HS-27A (cell line): ENCODE measurements at places on chromosomes 16 and 17.

DNA sequence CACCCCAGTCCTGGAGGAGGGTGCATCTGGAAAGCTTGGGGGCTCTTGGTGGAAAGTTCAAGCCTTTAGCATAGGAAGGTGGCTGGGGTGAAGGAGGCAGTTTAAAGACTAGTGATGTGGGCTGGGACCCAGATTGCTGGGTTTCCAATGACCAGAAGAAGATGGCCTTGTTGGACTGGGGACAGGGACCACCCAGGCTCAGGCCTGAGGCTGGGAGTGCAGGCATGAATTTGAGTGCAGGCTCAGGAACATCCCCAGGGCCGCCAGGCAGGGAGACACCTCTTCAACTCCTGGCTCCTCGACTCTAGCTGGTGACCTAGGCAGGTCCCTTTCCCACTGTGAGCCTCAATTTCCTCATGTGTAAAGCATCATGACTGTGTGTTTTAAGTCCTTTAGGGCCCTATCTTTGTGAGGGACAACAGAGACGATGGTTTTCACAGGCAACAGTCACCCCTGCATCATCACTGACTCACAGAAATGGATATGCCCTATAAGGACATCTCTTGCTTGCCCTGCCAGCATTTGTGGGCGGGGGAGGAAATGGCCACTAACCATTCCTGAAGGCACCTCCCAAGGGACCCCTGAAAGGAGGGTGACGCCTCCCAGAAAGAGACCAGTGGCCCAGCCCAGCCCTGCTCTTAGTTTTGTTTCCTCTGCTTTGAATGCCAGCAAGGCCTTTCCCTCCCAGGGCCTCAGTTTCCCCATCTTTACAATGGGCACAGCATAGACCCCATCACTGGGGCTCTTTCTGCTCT lies 11.1 kb downstream of the NLRC5 start:
- DNase-seq = peak; percentile 81

- no peak for DNase-seq
Observed at GRCh38 chr17:74040729-74041128, 162.7 kb upstream of the RPL38 start.

DNA sequence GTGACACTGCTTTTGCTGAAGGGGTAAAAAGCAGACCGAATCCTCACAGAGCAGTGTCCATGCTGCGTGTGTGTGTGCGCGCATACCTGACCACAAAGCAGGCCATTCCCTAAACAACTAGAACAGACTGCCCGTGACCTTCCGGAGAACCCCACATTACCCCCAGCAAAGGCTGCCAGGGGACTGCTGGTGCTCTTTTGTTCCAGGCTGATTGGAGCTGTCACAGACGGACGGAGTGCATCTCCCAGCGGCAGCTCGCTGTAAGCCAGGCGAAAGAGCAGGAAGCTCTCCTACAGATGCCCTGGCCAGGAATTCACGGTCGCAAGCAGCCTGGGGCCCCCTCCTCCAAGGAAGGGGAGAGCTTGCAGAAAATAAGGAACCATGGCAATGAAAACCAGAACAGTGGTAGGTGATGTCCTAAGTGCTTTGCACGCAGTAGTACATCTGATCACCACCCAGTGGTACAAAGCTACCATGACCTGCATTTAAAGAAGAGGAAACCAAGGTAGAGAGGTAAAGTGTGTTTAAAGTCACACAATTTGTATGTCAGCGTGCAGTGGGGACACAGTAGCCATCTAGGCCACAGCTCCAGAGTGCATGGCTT lies 153.4 kb upstream of the DYNLRB2 start:
- no peak for DNase-seq

GRCh38 chr17:81513753-81514488 lies 1.3 kb upstream of the ACTG1 start:
- DNase-seq = no peak

DNA sequence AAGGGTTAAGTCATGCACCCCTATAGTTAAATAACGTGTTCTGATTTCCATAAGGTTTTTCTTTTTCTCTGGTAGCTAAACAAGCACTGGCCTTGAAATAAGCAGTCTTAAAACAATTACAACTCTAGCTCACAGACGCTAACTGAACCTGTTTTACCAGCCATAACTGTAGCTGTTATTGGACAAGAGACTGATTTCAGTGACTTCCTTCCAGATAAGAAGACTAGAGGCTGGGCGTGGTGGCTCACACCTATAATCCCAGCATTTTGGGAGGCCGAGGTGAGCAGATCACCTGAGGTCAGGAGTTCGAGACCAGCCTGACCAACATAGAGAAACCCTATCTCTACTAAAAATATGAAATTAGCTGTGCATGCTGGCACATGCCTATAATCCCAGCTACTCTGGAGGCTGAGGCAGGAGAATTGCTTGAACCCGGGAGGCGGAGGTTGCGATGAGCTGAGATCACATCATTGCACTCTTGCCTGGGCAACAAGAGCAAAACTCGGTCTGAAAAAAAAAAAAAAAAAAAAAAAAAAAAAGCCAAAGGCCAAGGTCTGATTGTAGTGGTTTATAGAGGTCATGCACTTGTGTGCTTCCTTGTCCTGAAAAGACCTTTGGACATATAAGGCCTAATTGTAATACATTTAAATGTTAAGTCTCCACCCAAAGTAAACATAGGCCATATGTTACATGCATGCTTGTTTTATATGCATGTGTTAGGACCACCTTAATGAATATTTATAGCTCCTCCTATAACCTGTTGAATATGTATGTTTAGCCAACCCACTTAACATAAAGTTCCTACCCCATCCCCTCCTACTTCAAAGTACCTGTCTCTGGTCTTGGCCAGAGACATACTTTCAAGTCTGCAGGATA lies 319.5 kb upstream of the CA10 start:
- DNase-seq = no peak

DNA sequence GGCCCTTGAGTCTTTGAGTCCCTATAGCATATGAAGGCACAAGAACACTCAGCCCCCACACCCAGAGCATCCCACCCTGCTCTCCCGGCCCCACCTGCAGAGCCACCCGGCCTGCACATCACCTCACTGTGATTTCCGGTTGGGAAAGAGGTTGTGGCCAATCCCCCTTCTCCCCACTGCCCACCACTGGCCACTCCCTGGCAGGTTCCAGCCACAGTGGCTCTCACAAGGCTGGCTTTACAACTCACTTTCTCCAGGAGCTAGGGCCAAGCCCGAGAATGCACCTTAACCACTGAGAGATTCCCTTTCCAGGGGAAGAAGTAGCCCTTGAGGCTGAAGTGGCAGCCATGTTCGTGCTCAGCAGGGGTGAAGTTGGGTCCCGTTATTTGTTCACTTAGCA lies 123.9 kb downstream of the C16orf78 start:
- no peak for DNase-seq

DNA sequence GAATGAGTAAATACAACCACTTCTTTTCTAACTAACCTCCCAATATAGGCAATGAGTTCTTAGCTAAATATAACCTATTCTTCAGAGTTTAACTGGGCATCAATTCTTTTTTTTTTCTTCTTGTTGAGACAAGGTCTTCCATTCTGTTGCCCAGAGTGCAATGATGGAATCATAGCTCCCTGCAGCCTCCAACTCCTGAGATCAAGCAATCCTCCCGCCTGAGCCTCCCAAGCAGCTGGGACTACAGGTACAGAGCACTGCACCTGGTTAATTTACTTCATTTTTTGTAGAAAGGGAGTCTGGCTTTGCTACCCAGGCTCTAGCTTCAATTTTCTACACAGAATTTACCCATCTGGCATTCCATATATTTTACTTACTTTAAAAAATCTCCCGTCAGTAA lies 1.1 kb downstream of the METTL16 start:
- no peak for DNase-seq

DNA sequence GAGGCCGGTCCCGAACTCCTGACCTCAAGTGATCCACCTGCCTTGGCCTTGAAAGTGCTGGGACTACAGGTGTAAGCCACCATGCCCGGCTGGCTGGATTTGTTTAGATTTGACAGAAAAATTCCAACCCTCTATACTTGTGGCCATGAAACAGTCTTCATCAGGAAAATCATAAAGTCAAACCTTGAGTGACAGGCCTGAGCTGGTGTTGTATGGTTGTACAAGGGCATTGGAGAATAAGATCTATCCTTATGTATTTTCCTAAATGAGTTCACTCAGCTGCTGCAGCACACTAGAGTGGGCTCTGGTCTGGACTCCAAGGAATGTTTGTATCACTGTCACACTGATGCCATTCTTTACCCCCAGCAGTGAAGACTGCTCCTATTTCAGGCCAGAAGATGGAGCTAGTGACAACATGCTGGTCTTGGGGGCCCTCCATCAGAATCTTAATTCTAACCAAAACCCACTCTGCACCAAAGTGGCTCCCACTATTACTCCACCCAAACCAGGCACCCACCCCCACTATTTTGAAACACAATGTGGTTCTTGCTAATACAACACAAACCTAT lies 27.4 kb downstream of the SNX11 start:
- no peak for DNase-seq

- no peak for DNase-seq
Observed at GRCh38 chr16:72098936-72099335, 5.3 kb downstream of the DHX38 start.

DNA sequence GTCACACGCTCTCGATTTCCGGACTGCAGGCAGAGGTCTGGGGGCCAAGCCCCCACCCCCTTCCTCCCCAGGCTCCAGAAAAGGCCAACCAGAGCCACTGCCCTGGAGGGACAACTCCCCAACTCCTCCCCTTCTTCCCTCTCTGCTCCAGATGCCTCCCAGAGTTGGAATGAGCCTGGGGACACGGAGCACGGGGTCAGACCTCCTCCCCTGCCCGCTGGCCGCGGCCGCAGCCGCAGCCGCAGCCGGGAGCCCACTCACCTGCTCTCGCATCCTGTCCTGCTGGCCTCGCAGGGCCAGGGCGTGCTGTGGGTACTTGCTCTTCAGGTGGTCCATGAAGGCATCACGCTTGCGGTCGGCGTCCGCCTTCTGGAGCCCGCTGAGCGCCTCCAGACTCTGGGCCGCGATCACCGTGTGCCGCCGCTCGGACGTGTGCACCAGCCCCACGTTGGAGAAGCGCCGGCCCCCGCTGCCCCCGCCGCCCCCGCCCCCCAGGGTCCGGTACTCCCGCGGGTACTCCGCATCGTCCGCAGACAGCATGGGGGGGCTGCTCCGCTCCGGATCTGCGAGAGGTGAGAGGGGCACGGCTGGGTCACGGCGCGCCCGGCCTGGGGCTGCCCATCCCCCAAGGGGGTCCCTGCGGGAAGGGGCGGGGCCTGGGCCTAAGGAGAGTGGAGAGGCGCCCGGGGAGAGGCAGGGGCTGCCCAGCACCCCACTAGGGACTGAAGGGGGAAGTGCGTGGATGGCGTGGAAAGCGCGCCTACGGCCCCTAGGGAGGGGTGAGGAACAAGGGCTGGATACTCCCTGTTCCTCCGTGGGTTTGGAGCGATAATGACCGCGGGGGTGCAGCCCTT lies 27.3 kb downstream of the SRCIN1 start:
- no peak for DNase-seq

- DNase-seq = no peak
Observed at GRCh38 chr17:50917418-50917743, 51.2 kb upstream of the TOB1 start.

DNA sequence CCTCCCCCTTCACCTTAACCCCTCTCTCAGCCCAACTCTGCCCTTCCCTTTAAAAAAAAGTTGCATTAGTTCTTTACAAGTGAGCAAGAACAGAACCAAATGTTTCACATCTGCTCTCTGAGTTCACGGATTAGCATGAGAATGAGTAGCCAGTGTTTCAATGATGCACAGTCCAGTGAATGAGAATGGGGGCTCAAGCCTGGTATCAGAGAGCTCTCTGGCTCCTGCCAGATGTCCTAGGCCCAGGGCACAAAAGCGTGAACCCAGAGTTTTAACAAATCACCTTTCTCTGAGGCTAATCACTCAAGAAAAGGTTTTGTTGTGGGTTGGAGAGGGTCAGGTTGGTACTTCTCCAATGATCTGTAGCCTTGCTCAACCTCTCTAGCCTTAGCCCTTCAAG lies 41.5 kb upstream of the HS3ST3A1 start:
- DNase-seq = no peak

DNA sequence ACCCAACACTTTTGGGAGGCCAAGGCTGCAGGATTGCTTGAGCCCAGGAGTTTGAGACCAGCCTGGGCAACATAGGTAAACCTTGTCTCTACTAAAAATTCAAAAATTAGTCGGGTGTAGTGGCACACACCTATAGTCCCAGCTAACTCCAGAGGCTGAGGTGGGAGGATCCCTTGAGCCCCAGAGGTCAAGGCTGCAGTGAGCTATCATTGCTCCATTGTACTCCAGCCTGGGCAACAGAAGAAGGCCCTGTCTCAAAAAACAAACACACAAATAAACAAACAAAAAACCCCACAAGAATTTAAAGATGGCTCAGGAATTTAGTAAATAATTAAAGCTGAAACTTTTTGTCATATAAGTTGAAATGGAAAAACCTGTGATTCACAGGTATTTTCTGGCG lies 2.3 kb upstream of the TMEM170A start:
- no peak for DNase-seq

- no peak for DNase-seq
Observed at GRCh38 chr16:56929639-56930038, 2.3 kb upstream of the HERPUD1 start.

DNA sequence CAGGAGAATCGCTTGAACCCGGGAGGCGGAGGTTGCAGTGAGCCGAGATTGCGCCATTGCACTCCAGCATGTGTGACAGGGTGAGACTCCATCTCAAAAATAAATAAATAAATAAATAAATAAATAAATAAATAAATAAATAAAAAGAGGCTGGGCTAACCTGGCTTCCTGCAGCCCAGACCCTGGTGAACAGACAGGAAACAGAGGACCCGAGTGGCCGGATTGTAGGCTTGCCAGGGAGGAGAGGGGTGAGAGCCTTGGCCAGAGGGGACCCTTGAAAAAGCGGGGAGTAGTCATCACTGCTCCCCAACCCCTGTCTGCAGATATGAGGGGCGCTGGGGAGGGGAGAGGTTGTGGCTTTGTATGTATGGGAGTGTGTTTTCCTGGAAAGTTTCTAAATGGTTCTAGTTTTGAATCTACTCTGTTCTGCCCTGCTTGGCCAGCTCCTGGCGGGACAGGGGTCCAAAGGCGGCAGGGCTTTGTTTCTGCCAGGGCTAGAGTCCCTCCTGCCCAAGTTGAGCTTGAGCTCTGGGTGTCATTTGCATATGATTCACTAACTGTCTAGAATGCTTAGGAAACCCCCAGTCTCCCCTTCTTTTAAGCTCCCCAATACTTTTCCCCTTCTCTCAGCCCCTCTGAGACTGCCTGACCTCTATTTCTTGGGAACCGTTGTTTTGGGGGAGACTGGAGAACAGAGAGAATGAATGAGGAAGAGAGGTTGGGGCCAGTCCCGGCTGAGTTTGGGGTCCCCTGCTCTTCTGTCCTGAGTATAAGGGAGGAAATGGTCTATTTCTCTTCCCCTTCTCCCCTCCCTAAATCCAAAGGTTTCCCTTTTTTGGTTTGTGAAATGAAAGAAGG lies 16.4 kb downstream of the RARA start:
- DNase-seq = no peak

- DNase-seq = no peak
Observed at GRCh38 chr16:66588981-66589713, 9.9 kb downstream of the CMTM2 start.

GRCh38 chr17:28467456-28468025 lies 5.9 kb upstream of the SLC13A2 start:
- DNase-seq = no peak
